ENCODE measurements at places on chromosomes 13 and 19.
A peak's percentile ranks its signal among the peaks of the same experiment; 100 is the strongest.

GRCh38 chr13:97122381-97122996, 99.6 kb upstream of the MBNL2 start:
- no peak for DNase-seq

DNA sequence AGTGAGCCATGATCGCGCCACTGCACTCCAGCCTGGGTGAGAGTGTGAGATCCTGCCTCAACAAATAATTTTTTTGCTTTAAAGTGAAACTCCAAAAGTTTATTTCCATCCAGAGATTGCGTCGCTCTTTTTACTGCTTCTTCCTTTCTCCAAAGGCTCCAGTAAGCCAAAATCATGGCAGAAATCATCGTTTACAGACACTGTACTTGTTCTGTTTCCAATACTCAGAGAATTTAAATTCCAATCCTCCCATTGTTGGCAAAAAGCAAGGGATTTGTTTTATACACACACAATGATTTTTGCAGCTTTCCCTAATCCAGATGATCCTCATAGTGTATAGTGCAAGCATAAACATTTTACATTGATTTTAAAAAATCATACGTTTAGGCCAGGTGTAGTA, 15.3 kb downstream of the FBXO27 start:
- no peak for DNase-seq

DNA sequence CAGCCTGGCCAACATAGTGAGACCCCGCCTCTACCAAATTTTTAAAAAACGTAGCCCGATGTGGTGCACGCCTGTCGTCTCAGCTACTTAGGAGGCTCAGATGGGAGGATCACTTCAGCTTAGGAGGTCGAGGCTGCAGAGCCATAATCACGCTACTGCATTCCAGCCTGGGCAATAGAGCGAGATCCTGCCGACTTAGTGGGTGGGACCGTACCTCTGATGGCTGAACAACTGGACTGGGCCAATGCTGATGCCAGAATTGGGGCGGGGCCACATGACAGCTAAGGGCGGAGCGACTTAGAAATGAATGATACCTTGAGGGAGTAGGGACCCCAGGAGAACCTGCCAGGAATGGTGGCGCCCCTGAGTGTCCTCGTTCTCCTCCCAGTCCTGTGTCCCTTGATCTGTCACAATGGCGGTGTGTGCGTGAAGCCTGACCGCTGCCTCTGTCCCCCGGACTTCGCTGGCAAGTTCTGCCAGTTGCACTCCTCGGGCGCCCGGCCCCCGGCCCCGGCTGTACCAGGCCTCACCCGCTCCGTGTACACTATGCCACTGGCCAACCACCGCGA, 3.6 kb downstream of the LTBP4 start:
- peak; percentile 44 for DNase-seq

DNA sequence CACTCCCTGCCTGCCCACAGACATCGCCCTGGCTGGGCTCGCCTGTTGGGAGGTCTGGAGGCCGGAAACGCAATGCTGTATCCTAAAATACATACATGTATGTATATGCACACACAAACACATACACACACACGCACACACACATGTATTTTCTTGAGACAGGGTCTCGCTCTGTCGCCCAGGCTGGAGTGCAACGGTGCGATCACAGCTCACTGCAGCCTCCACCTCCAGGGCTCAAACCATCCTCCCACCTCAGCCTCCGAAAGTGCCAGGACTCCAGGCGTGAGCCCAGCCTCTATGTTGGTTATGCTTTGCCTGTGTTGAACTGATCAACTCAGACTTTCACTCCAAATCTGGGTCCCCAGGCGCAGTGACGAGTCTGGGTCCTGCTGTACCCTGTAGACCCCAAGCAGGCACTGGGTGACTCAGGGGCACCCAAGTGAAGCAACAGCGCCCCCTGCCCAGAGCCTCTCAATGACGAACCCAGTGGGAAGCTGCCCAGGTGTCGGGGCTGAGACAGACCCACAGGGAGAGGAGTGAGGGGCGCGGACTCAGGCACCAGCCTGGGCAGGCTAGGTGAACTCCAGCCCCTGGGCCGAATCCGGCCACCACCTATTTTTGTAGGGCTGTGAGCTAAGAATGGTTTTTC, 27.4 kb upstream of the CACTIN start:
- no peak for DNase-seq

- DNase-seq, result no peak
Observed at GRCh38 chr19:33444562-33445441, 71.3 kb downstream of the CEBPG start.

DNA sequence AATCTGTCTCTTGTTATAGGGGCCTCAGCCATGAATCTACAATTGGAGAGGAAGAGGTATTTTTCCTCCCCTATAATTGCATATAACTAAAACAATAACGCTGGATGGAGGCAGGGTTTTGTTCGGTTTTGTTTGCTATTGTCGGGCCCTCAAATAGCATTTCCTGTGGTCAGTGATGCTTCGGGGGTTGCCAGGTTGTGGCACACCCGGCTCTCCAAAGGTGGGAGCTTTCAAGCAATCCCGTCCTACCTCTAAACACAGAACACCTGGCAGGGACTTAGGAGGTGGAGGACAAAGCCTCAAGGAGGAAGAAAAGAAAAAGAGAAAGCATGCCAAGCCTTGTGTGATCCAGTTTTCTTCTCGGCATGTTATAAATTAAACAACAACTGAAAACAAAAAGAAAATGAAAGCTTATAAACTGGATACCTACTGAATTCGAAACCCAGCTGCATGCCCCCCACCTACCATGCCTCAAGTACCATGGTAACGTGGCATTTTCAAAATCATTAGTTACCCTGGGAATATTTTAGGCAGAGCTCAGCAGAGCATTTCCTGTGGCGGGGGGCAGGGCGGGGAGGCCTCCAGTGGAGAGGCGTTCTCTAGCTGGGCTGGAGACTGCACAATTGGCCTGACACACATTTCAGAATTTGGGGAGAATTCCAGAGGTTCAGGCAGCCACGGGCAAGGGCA, 213.8 kb downstream of the DCLK1 start:
- no peak for DNase-seq

DNA sequence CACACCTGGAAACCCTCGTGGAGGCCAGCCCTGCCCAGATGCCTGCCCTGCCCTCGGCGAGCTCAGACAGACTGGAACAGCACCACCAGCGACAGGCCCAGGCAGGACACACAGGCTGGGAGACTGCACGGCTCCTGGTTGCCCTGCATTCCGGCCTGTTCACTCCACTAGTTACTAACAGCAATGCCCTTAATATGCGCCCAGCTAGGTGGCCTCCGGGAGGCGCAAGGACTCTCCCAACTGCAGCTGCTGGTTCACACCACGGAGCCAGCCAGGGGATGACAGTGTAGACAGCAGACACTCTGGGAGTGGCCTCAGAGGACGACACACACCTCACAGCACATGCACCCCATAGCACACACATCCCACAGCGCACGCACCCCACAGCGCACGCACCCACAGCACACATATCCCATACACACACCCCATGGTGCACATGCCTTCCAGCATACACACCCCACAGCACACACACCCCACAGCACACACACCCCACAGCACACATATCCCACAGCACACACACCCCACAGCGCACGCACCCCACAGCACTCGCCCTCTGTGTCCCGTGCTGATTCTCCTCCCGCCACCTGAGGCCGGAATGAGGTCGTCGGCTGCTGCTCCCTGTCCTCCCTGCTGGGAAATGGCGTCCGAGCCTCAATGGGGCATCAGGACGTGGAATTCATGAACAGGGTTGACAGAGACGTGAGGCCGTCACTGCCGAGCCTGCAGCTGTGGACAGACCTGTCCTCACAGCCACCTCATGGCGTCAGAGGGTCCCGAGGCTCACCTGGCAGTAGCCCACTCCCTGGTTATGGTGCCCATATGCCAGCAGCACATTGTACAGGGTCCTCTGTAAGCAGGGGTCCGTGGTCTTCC, 13.6 kb downstream of the GRTP1 start:
- no peak for DNase-seq

DNA sequence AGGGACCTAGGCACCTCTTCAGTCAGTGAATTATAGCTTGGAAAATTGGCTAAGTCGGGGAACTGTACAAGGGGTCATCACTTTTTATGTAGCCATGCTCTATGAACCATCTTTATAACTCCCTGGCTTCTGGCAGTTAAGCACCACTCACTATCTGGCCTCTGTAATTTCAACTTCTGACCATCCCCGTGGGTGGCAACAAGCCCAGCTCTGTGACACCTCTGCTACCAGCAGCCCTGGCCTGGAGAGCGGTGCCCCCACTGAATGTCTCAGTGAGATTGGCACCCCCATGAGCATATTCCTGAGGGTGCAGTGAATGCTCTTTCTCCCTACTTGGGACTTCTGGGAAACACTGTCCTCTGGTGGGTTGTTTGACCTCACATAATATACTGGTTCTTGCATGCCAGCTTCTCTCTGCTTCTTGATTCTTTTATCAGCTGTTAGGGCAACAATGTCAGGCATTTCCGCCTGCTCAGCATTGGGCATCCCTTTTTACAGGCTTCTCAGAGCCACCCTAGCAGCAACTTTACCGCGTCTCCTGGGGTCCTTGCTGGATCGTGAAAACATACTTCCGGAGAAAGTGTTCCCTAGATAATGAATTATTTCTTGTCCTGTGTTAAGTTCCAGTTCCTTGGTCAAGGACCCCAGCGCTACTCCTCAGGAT, 10.4 kb downstream of the KL start:
- no peak for DNase-seq

DNA sequence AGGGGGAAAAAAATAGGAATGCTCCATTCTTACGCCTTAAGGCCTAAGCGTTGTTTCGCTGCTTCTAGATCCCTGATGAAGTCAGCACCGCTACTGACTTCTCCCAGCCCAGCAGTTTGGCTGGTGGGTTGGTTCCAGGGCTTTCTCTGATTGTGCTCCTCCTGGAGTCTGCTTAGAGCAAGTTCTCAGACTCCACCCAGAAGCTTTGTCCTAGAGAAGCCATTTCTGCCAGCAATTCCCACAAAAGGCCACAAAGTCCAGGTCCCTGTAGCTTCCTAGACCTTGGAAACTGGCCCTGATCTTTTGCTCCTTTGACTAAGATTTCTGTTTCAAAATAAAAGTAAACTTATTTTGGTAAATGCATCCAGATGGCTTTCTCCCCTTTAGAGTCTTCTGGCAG, 65.4 kb downstream of the KCTD12 start:
- no peak for DNase-seq

DNA sequence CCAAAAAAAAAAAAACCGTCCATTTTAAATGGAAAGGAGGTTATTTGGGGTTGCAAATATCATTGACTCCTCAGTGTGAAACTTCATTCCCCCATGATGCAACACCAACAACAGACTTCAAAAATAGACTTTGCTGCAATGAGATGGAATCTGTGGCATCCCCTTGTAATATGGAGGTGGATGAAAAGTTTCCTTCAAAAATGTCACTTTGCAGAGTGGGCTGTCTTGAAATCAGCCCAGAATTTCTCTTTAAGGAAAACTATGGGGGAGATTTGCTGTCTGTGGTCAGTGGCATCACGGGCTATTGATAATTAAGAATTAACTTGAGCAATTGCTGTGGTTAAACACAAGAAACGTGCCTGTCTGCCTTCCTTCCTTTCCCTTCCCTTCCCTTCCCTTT, 1.5 kb downstream of the GPR18 start:
- no peak for DNase-seq

- no peak for DNase-seq
Observed at GRCh38 chr19:39224910-39225309, 19.9 kb downstream of the IFNL3 start.

GRCh38 chr19:1468821-1469254, 10.2 kb downstream of the C19orf25 start:
- no peak for DNase-seq

DNA sequence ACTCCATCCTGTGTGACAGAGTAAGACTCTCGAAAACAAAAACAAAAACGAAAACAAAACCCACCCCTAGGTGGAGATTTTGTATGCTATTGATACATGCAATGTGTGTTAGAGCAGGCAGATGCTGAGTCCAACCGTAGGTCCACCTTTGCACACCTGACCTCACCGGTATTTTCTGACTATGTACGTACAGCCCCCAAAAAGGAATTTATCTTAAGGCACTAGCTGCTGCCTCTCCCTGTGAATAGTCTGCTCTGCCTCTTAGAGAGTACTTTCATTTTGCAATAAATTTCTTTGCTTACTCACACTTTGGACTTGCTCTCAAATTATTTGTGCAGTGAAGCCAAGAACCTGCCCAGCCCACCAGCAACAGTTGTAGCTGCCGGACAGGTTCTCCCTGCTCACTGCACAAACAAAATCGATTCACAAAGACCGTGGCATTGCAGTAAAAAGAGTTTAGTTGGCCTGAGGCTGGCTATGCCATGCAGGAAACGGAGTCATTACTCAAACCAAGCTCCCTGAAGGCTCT, 8.2 kb upstream of the ZNF77 start:
- no peak for DNase-seq

DNA sequence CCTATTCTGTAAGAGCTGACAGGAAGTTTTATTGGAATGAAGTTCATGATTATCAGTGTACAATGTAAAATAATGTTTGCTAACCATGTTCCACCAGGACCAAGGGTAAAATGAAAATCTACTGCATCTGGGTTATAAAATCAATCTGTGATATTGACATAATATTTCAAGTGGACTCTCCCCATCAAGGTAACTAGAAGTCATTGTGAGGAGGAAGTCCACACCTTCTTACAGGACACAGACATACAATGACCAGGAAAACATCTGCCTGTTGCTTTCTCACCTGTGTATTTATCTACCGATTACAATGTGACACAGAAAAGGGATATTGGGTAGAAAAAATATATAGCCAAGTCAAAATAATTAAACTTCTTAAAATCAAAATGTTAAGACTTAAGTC, 140.7 kb upstream of the RFC3 start:
- no peak for DNase-seq

- DNase-seq, result no peak
Observed at GRCh38 chr19:58385891-58386575, 1.0 kb upstream of the RPS5 start.

- DNase-seq, result no peak
Observed at GRCh38 chr13:19169991-19170390, 11.6 kb downstream of the TUBA3C start.

- no peak for DNase-seq
Observed at GRCh38 chr19:38015761-38016160, 108.8 kb downstream of the SIPA1L3 start.

DNA sequence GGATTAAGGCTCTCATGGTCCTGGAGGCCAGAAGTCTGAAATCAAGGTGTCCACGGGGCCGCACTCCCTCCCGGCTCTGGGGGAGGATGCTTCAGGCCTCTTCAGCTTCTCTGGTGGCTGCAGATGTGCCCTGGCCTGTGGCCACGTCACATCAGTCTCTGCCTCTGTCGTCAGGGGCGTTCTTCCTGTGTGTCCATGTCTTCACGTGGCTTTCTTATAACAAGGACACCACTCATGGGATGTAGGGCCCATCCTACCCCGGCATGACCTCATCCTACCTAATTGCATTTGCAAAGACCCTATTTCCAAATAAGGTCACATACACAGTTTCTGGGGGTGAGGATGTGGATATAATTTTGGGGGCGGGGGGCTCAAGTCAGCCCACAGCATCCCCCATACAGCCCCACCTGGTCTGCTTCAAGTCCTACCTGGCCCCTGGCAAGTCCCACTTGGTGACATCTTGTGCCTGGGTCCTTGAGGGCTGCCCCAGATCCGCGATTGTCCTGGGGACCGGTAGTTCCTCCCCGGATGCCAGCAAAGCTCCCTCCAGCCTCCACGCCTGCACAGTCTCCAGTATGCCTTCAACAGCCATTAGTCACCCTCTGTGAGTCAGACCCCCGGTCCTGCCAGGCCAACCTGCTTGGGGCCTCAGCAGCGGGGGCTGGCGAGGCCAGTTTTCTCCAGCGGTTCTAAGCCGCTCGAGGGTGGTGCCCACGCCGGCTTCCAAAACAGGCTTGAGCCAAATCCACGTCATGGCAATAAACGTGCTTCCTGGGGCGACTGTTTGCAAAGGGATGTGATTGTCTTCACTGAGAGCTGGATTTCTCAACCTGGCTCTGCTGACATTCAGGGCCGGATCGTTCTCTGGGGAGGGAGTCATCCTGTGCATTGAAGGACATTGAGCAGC, 32.2 kb downstream of the MYO9B start:
- DNase-seq, result no peak

All from activated CD8-positive, alpha-beta T cell treated with anti-CD3 and anti-CD28 coated beads, Interleukin-2, amount 10 ng/mL, durations not matched to agents 7 days and 5 days (primary cell).